NCI-H226 (cell line): ENCODE measurements at places on chromosomes 7 and 10.

- peak; percentile 88 for DNase-seq
These were observed 51.4 kb downstream of the PLPP4 start for GRCh38 chr10:120508393-120508792.

- no peak for DNase-seq
These were observed 103.3 kb upstream of the DIP2C start for GRCh38 chr10:792792-793100.

GRCh38 chr10:119167041-119167440 lies 1.5 kb upstream of the SFXN4 start:
- DNase-seq = no peak

DNA sequence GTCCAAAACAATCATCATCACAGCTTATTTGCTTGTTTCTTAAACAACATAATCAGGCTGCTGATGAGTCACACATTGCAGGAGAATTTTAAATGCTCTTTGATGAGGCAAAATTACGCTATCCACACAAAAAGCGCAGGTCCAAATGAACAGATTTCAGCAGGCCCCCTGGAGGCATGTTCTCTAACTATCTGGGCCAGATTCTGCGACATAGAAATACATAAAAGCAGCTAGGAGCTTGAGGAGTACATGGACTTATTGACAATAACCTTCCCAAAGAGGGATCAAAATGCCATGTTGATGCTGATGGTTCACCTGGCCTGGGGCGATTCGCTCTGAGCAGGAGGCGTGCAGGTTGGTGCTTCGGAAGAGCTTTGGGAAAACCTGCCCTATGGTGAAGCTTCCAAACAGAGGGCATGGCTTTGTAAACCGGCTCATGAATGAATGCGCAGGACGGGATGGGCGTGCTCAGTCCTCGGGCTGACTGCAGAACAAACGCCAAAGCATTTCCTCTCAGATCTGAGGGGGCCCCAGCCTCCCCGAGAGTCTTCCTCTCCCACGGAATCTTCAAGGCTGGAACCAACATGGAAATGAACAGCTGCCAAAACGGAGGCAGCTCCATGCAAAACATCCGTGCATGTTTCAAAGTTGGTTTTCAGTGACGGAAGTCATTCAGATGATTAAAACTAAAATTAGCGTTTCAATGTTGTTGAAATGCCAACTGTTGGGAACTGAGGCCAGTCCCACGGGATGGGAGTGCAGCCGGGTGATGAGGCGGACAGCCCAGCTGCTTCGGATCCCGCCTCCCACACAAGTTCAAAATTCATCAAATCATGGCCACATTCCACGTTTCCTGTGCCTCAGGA lies 179.6 kb downstream of the TCERG1L start:
- DNase-seq = no peak

DNA sequence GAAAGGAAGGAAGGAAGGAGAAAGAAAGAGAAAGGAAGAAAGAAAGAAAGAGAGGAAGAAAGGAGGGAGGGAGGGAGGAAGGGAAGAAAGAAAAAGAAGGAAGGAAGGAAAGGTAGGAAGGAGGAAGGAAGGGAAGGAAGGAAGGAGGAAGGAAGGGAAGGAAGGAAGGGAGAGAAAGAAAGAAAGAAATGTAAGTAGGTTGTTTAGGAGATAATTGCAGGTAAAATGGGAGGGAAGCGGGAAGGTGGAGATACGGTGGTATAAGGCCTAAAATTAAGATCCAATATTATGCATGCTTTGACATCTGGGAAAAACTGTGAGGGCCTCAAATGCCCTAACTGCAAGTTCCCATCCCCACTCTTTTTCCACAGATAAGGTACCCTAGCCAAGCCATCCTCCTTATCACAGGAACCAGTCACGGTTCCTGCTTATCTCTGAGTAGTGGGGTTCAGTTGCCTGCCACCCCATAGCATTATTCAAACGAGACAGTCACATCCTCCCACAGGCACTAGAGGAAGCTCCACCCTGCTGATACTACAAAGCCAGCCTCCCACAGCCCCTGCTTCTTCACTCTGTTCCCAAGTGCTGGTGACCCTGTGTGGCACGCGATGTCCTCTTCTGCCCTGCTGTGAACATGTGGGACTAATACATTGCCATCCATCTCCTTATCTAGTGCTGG lies 28.7 kb downstream of the ST8SIA6 start:
- no peak for DNase-seq

DNA sequence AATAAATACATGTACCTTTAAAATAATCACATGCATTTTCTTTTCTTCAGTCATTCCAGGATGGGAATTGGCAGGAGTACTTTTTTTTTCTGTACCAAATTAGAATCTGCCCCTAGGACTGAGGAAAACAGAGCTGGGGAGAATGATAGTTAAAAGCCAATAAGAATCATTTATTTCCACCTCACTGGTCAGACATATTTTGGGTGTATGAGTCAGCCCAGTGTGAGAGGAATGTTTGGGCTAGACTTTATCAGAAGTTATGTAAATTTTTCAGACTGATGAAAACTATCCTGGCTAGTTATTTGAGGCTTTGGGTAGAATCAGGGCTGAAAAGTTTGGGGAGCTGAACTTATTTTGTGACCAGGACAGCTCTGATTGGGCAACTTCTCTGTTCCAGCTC lies 303.1 kb upstream of the NPSR1 start:
- DNase-seq = peak; percentile 96

GRCh38 chr7:149822353-149822943 lies 15.7 kb upstream of the ZNF862 start:
- DNase-seq = no peak
